ENCODE measurements at places on chromosomes 4 and X.

GRCh38 chr4:112201915-112202505 is 29.6 kb upstream of the AP1AR start:
- peak; percentile 8 for DNase-seq

DNA sequence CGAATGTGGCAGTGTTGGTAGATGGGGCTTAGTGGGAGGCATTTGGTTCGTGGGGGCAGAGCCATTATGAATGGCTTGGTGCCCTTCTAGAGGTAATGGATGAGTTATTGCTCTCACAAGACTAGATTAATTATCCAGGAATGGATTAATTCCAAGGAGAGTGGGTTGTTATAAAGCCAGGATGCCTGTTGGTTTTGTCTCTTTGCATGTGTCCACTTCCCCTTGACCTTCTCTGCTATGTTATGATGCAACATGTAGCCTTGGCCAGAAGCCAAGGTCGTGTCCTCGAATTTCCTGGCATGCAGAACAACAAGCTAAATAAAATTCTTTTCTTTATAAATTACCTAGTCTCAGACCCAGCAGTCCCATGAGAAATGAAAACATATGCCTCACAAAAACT is 111.2 kb upstream of the PLS3 start:
- no peak for DNase-seq

DNA sequence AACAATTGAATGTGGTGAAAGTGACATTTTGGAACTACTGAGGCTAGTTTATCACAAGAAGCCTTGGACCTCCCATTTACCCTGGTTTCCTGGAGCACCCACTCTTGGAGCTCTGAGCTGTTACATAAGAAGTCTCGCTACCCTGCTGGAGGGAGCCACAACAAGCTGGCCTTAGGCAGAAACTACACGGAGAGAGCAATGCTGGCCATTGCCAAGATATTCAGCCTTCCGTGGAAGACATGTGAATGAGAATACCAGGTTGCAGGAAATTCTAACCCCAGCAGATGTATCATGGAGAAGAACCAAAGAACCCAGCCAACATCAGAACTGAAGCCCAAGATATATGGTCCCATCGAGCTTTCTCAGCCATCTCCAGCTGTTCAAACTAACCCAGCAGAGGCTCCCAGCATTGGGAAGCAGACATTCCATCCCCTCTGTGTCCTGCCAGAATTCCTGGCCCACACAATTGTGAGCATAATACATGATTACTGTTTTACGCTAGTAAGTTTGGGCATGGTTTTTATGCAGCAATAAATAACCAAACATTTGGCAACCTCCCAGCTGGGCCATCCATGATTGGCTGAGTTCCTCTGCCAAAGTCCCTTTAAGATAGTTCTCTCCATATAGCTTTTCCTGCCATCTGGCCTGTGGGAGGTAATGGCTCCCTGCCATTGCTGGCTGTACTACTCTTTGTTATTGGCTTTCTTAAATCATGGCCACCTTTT is 17.9 kb upstream of the PDE5A start:
- DNase-seq = no peak

DNA sequence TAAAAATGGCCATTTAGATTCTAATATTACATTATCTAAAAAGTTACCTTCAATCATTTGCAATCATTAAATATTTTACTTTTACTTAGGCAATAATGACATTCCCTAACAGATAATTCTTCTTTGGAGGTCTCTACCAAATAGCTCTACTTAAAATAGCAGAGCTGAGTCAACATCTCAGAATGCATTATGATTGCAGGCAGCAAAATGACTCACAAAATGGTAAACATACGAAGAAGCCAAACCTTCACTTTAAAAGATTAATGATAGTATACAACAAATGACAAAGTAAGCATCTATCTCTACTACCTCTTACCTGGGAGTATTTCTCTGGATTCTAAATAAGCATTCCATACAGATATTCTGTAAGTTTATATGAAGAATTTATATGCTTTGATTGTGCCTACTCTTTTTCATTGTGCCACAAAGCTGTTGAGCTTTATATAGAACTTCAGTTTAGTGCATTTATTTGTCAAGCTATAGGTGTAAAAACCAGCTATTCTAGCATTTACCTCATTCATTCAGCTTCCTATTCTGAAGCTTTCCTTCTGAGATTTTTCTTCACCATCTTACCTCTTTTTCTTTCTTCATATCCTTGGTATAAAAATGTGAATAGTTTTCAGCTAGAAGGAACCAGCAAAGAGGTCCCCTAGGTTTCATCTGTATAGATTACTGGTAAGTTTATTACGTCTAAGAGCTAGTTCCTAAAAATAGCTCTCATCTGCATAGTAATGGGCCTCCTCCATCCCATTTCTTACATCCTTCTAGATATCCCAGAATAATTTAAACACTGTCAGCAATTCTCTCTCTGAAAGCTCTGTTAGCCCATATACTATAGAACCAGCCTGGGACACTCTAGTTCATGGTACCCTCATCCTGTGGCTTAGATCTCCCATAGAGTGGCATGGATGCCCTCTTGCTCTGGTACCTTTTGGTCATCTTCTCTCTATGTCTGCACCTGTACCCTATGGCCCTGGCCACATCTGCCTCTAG is 17.2 kb upstream of the SPCS3 start:
- DNase-seq = no peak

DNA sequence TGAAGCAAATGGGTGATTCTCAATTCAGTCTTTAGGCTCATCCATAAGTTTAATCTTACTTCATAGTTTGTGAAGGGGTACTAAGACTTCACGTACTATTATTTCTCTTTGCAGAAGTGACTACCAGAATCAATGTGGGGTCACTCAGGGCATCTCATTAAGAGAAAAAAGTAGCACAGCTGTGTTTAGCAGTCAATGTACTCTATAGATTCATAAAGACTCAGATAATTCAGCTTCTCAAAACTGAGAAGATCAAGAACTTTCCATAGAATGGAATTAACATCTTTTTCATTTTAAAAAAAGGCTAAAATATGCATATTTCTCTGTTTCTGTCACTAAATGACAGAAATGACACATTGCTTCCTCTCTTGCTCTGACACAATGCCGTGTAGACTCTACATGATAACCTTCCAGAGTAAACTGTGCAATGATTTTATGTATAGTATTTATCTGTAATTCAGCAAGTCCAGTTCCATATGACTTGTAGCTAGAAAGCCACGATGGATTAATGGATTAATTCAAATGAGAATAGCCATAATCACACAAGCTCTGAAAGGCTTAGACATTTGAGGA is 20.3 kb upstream of the LSM6 start:
- no peak for DNase-seq

- DNase-seq = no peak
These were observed 419.7 kb downstream of the TRAM1L1 start for GRCh38 chr4:116665716-116666115.

DNA sequence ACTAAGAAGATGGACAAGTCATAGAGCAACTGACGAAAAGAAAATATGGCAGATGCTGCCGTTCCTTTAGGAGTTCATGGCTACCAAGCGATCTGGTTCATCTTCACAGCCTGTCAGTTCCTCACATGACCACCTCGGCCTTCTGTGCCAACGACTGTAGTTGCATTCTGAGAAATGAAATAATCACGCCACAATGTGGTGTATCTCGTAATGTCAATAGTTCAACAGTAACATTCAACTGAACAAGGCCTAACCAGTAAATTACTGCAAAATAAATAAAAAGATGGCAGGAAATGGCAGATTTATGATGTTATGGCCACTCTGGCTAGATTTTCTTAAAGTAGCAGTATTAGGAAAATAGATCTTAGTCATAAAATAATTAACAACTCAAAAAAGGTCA is 4.4 kb downstream of the GPRIN3 start:
- no peak for DNase-seq

GRCh38 chrX:65696613-65697012 is 29.2 kb downstream of the MSN start:
- DNase-seq = no peak

DNA sequence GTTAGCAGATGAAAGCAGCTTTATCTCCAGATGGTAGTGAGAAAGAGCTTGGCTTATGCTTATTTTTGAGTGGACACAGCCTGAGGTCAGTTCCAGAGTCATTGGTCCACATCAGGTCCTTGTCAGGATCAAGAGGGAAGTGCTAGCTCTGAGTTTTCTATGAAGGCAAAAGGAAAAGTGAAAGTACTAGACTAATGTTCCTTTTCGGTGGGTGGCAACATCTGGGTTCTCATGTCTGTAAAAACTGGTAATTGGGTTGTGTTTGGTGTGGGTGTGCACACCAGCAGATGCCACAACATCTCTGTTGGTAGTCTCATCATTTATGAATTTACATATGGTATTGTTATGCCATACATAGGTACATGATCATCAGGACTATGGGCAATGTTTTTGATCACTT is 210.5 kb downstream of the PWWP3B start:
- DNase-seq = no peak

All from ELF-1 (cell line).